Fibroblast of skin of right quadriceps (primary cell): ENCODE measurements at places on chromosomes 3 and 15.

DNA sequence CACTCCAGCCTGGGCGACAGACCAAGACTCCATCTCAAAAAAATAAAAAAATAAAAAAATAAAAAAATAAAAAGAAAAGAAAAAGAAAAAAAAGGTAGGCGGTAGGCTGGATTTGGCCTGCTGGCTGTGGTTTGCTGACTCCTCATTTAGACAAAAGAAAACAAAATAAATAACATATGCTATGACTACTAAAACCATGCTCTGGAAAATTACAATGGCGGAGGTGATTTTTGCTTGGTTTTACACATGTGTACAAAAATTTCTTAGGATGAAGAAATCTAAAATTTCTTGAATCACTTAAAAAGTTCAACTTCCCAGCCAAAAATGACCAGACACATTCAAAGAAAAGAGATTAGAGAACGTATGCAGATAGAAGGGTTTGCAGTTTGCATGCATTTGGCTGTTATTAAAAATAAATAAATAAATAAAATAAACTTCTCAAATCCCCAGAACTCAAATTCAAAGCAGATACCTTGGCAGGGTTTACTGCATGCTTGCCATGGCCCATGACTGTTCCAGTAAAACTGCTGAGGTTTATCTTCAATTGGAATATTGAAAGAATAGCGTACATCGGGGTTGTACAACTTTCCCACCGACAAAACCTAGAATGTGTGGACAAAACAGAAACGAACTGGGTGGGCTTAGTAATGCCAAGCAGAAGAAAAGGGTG lies 65.9 kb downstream of the ADAMTS9 start:
- no peak for DNase-seq

- peak; percentile 21 for DNase-seq
Observed at GRCh38 chr15:87944691-87945090, 311.8 kb downstream of the NTRK3 start.

GRCh38 chr15:101162701-101163483 lies 89.0 kb downstream of the CHSY1 start:
- no peak for DNase-seq

- DNase-seq: peak; percentile 11
Observed at GRCh38 chr3:73215901-73216300, 154.4 kb downstream of the EBLN2 start.

GRCh38 chr3:160678292-160678842 lies 1.4 kb downstream of the ARL14 start:
- peak; percentile 9 for DNase-seq

DNA sequence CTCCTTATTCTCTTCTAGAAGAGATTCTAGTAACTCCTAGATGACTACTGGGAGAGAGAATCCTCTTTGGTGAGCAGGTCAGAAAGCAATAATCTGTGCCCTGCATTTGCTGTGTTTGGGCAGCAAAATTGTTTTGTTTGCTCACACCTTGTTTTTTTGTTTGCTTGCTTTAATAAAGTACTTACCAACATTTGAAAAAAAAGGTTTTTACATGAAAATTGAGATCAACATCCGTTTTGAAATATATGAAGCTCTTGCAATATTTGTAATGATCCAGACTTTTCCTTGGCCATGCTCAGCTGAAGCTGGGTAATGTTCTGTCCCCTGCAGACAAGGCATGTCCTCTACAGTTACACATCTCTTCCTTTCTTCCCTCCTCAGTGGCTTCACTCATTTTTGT lies 62.2 kb downstream of the DIPK2A start:
- no peak for DNase-seq

DNA sequence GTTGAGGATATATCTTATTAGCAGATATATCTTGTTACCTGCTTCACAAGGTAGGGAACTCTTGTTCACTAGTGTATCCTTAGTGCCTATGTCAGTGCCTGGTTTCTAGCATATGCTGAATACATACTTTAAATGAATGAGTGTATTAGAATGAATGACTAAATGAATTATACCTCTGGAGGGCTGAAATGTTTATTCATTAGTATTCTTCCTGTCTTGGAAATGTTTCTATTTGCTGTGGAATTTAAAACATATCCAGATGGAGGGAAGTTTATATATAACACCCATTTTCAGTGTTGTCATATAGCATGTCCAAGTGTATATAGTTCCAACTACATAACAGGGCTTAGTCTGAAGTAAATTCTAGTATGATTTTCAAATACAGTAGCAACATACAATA lies 581.5 kb downstream of the TBL1XR1 start:
- DNase-seq: peak; percentile 62
